SHP77 treated with DMSO at 0.1 percent for 48 hours (cell line): ENCODE measurements at places on chromosomes 2 and 18.

- no peak for DNase-seq
Measured at GRCh38 chr2:101619191-101619591, 78.3 kb upstream of the MAP4K4 start.

GRCh38 chr18:5414546-5414945 is 119.0 kb upstream of the ZBTB14 start:
- no peak for DNase-seq

- no peak for DNase-seq
Measured at GRCh38 chr2:173355866-173356508, 1.3 kb downstream of the CDCA7 start.

DNA sequence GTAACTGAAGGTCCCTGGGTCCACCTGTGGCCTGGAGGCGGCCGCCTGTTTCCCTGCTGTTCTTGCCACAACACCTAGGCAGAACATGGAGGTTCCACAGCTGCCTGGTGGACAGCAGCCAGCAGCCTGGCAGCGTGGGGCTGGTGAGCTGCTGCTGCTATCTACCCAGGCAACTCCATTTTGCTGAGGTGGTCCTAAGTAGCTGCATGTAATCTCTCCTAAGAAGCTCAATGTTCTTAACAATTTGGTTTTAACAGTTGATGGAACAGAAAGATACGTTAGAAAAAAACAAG is 66.7 kb downstream of the NDUFA10 start:
- no peak for DNase-seq

DNA sequence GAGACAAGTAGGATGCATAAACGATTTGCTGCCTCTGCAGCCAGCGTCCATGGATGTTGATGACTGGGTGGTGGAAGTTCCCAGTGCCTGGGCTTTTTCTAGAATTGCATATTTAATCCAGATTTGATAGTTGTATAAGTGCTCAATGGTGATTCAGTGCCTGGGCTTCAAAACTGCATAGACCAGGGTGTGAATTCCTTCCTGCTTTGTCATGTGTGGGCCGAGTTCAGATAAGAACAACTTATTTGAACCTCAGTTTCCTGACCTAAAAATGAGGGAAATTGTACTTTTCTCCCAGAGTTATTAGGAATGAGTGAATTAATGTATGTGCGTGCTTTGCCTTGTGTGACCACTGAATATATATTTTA is 154.6 kb downstream of the WDSUB1 start:
- DNase-seq = no peak

GRCh38 chr2:216006164-216006663 is 7.1 kb downstream of the MREG start:
- no peak for DNase-seq

DNA sequence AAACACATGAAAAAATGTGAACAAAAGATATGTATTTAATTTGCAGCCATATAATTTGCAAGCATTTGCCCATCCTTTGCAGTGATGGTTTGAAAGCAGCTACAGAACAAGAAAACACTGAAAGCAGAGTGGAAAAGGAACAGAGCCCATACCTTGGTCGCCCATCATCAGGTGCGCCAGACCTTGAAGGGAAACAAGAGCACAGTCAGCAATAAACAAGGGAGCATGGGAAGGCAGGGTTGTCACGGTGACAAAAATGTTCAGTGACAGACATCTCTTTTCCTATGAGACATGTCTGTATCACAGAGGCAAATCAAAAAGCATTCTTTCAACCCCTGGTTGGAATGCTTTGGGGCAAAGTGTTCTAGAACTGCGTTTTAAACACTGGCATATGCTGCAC is 109.4 kb downstream of the NRXN1 start:
- no peak for DNase-seq

DNA sequence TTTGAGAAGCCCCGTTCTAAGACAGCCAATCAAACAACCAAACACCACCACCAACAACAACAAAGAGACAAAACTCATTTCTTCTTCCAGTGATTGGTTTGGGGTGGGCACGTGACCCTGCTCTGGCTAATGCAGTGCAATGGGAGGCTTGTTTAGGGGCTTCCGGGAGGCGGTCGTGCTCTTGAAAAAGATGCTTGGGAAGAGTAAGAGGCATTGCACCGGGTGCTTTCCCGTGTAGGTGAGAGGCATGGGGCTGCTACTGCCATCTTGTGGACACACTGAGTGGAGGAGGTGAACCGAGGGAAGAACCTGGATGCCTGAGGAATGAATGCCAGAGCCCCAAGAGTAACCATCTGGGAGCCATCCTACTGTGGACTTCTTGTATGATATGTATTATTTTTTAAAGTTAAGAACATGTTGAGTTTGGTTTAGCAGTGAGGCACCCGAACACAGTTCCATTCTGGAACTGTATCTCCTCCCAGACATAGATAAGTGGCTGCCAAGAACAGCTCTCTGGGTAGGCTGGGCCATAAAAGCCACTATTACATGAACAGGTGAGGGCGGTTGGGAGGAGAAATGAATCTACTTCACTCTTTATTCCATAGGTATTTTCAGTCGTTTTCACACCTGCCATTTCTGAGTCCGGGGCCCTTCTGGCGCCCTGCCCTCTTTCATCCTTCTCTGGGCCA is 19.1 kb upstream of the ARHGAP25 start:
- DNase-seq = peak; percentile 19

GRCh38 chr2:105969552-105969951 is 224.5 kb downstream of the UXS1 start:
- DNase-seq = no peak

DNA sequence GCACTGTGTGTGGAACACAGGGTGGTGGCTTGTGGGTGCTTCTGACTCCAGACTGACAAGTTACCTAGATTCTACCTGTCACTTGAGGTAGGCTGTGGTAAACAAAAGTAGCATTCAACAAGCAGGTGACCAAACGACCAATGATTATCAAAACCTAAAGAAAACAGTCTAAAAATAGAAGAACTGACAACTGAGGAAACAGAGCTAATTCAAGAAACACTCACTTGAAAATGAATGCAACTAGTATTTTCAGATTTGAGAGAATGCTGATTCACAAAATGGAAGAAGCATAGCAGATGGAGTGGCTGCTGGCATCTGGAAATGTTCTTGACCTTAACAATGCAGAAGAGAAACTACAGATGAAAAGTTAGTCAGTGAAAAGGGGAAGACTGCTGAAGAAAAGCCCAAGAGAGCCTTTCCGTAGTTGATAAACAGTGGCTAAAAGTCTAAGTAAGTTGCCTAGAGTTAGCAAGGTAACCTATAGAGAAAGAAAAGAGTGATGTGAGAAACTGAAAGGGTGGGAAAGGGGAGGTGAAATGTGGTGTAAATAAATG is 170.4 kb downstream of the NCK2 start:
- no peak for DNase-seq

DNA sequence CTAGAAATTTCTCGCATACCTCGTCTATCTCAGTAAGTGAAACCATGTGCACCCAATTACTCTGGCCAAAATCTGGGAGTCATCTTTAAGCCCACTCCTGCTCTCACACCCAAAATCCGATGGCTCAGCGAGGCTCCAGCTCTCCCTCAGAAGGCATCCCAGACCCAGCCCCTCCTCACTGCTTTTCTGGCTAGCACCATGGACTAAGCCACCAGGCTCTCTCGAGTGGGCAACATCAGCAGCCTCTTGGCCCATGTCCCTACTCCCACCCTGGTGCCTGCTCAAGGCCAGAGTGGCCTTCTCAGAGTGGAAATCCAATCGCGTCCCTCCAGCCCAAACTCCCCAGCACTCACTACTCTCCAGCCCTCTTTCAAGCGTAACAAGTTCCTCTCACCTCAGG is 27.2 kb downstream of the TNS1 start:
- no peak for DNase-seq

DNA sequence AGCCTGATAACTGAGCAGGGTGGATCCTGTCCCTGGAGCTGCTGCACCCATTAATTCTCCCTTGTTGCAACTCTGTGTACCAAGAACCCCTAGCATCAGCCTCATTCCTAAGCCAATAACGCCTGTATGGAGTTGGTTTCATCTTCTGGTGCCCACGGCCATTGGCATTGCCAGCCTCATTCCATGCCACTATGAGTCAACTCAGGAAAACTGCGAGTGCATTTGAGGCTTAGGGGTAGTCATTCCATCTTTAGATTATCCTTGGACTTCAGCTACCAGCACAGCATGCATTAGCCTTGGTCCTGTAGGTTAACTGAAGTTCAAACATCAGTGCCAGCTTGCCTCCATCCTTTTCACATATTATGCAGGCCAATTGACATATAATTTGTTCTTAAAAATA is 1.4 kb upstream of the TRIM54 start:
- DNase-seq = no peak

DNA sequence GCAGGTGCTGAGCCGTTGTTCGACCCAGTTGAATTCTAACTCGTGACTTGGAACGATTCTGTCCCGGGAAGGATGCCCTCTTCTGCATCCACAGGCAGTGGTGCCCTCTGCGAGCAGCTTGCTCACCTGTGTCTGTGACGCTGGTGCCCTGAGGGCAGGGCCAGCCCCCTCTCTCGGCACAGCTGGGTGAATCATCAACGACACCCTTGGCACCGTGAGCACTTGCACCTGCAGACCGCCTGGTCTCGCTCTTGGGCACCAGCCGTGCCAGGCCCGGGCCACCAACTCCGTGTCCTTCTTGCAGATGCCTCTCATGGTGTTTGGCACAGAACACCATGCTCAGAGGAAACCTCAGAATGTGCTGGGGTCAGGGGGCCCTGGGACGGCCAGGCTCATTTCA is 75.0 kb downstream of the SLC66A2 start:
- no peak for DNase-seq

DNA sequence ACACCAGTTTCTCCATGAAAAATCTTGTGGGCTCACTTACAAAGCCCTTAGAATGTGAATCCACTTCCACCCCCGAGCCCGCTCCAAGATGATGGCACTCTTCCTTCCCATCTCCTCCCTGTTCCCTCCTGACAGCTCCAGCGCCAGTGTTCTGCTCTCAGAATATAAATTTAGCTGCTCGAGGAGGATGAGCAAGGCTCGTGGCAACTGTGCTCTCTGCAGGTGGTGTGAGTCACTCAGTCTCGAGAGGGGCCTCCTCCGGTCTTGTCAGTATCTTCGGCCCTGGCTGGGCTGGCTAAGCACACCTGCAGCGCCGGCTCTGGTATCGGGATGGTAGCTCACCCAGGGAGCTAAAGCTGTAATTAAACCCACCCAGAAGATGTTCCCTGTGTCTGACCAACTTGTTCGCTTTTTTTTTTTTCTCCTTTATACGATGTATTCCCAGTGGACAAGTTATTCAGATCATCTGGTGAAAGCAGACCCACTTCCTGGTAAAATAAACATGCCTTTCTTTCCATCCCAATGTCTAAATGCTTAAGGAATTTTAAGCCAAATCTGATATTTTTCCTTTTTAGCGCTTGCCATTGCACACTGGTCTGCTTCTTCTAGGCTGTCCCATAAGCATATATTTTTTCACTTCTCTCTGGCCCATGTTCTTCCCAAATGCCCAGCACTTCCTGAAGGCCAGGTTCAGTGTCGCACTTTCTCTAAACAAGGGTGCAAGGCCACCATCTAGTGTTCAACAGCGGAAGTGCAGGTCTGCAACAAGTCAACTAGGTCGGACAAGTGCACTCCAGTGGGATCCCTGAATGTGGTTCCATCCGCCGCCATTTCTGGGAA is 31.4 kb upstream of the YPEL5 start:
- DNase-seq = peak; percentile 24

DNA sequence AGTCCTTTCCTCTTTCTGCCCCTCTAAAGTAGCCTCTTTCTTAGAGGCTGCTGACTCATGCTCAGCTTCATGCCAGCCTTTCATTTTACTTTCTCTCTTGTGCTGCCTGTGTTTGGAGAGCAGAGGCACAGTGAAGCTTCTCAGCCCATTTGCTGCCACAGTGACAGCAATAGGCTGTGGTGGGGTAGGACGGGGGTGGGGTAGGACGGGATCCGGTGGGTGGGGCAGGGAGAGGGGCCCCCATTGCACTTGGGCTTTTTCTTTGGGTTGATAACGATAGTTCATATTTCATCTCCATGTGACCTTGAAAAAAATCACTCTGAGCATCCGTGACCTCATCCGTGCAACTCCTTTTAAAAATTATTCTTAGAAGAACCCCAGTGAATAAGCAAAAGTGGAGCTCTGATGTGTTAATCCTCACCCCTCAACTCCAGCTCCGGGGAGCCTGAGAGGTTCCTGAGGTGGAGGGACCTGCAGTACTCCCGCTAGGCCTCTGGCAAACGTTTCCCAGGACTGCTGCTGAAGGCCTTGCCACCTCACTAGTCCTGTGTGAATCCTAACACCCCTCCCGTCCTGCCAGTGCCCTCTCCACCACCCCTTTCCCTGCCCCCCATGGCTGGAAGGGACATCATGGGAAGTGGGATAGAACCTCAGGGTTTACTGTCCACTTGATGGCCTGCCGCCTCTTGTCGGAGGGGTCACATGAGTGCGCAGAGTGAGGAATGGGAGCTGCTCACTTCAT is 70.8 kb downstream of the INPP4A start:
- no peak for DNase-seq

GRCh38 chr2:127844973-127845372 is 13.0 kb downstream of the POLR2D start:
- no peak for DNase-seq

GRCh38 chr18:78293940-78294541 is 685.6 kb upstream of the SALL3 start:
- DNase-seq = no peak

DNA sequence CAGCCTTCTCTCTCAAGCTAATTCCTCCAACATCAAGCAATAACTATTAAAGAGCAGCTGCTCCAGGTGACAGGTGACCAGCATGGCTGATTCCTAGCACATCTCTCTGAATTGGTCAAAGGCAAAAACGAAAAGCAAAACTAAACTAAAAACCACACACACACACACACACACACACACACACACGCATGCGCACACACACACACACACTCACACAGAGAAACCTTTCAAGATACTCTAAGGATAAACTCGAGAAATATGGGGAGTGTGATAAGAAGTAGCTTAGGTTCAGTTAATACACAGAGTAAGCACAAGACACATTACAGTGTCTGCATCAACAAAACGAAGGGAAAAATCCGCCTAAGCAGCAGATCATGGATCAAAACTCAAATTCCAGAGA is 74.5 kb upstream of the FZD7 start:
- DNase-seq = no peak

- DNase-seq = no peak
Measured at GRCh38 chr2:238655974-238656722, 191.7 kb upstream of the TWIST2 start.

- no peak for DNase-seq
Measured at GRCh38 chr2:191280290-191280689, 35.1 kb downstream of the MYO1B start.

DNA sequence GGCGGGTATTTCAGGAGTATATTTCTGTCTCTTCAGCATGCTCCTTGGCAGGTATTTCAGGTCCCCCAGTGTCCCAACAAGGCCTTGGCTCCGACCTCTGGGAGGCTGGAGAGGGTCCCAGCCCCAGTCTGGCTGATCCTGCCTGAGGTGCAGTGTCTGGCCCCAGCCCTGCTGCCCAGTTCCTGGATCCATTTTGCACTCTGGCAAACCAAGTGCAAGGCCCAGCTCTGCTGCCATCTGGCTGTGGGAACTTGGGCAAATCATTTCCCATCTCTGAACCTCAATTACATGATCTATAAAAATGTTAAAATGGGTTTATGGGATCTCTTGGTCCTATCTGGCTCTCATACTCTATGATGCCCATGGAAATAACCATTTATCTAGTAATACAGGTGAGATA is 63.6 kb downstream of the ZBTB7C start:
- no peak for DNase-seq
